ENCODE measurements at places on chromosomes 16 and 17. TPM values are rescaled to one million over a fixed set of nuclear protein-coding genes. Genes with fewer than 3 reads are reported as not detected.

The PLEKHG4 gene
- polyA plus RNA-seq, result 9.1 TPM

The CASKIN1 gene
- 2.3 TPM for polyA plus RNA-seq

The CCT6B gene
- polyA plus RNA-seq, result 2.3 TPM

The KRTAP16-1 gene
- polyA plus RNA-seq, result not detected

The SULT1A3 gene
- polyA plus RNA-seq, result 2.4 TPM

The C16orf86 gene
- 2.9 TPM for polyA plus RNA-seq

The PRSS22 gene
- polyA plus RNA-seq, result not detected

The HID1 gene
- polyA plus RNA-seq, result 6.8 TPM

The SLC5A11 gene
- 0.20 TPM for polyA plus RNA-seq

The MAF gene
- polyA plus RNA-seq, result 36.7 TPM

The DHX58 gene
- 6.3 TPM for polyA plus RNA-seq

The CRHR1 gene
- polyA plus RNA-seq, result not detected

The ZNF785 gene
- 11.1 TPM for polyA plus RNA-seq

The NME4 gene
- polyA plus RNA-seq, result 98.1 TPM

The KRTAP1-5 gene
- not detected for polyA plus RNA-seq

The INCA1 gene
- polyA plus RNA-seq, result 4.9 TPM

The CACNG5 gene
- not detected for polyA plus RNA-seq

The CES3 gene
- 0.28 TPM for polyA plus RNA-seq

The MAPK8IP3 gene
- polyA plus RNA-seq, result 40.5 TPM

The KRTAP4-5 gene
- not detected for polyA plus RNA-seq

The ASGR1 gene
- polyA plus RNA-seq, result 2.1 TPM

The PPP1R1B gene
- polyA plus RNA-seq, result 0.63 TPM

The MSL1 gene
- polyA plus RNA-seq, result 113 TPM

The SEZ6L2 gene
- 2.4 TPM for polyA plus RNA-seq

The SHISA6 gene
- 9.9 TPM for polyA plus RNA-seq

The C17orf50 gene
- polyA plus RNA-seq, result not detected

The KRTAP1-4 gene
- not detected for polyA plus RNA-seq

The KRT25 gene
- polyA plus RNA-seq, result 0.60 TPM

The SULT1A2 gene
- polyA plus RNA-seq, result 1.1 TPM

The PRR35 gene
- 0.09 TPM for polyA plus RNA-seq

The CLDN6 gene
- 0.43 TPM for polyA plus RNA-seq

The C17orf58 gene
- 16.2 TPM for polyA plus RNA-seq

The ZSCAN10 gene
- 0.44 TPM for polyA plus RNA-seq

The C16orf46 gene
- polyA plus RNA-seq, result 0.24 TPM

The KRT33B gene
- polyA plus RNA-seq, result 0.18 TPM

The EIF1 gene
- 846 TPM for polyA plus RNA-seq

The MYH3 gene
- polyA plus RNA-seq, result 14,429 TPM

The P2RX1 gene
- 8.6 TPM for polyA plus RNA-seq

The RMI2 gene
- 6.4 TPM for polyA plus RNA-seq

The TBC1D3B gene
- 5.0 TPM for polyA plus RNA-seq

The KCNJ18 gene
- polyA plus RNA-seq, result not detected

The VAT1L gene
- polyA plus RNA-seq, result 1.8 TPM

The NEUROD2 gene
- polyA plus RNA-seq, result 0.03 TPM

The CMTM2 gene
- 0.39 TPM for polyA plus RNA-seq

The FZD2 gene
- 18.0 TPM for polyA plus RNA-seq

The COPZ2 gene
- polyA plus RNA-seq, result 45.9 TPM

The SECTM1 gene
- 2.9 TPM for polyA plus RNA-seq

The ESRP2 gene
- 0.21 TPM for polyA plus RNA-seq

The ABCC6 gene
- polyA plus RNA-seq, result 1.0 TPM

The NPB gene
- 0.65 TPM for polyA plus RNA-seq

The PYDC1 gene
- polyA plus RNA-seq, result 0.37 TPM

The KCNH4 gene
- polyA plus RNA-seq, result not detected

The GAST gene
- polyA plus RNA-seq, result 0.79 TPM

The MMP28 gene
- 1.9 TPM for polyA plus RNA-seq

The C1QTNF8 gene
- not detected for polyA plus RNA-seq

The CCDC40 gene
- 4.4 TPM for polyA plus RNA-seq

The HNF1B gene
- 0.09 TPM for polyA plus RNA-seq

The RBL2 gene
- polyA plus RNA-seq, result 33.5 TPM

The NUPR1 gene
- 27.1 TPM for polyA plus RNA-seq

The GFAP gene
- polyA plus RNA-seq, result 0.34 TPM
